ENCODE measurements at places on chromosomes 11 and 22.

DNA sequence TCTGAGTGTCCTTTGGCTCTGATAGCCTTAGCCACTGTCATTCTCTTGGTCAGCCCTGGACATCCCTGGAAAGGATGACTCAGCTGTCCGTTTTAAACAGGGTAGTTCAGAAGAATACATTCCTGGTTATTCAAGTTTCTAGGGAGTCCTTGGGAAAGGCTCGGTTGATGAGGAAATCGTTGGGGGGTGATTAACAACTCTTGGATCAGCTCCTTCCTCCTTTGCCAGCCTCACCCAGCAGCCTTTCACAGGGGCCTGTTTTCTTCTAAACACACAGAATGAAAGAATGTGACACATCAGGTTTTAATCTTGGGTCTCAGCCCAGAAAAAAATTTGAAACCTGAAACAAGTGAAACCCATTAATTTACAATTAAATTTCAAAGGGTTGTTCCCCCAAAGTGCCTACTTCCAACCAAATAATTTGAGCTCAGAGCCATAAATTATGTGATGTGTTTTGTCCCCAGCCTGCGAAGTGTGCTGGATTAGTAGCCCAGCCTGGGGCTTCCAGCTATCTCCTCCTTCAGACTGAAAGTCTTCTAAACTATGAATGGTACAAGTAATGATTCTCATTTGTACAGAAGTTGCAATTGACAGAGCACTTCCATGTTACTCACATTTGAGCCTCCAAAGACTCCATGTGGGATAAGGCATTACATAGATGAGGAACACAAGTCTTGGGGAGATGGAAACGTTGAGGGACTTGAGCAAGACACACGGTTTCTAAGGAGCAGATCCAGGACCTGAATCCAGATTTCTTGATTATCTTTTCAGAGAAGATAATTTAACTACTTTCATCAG, 19.3 kb upstream of the MRGPRX2 start:
- no peak for DNase-seq

DNA sequence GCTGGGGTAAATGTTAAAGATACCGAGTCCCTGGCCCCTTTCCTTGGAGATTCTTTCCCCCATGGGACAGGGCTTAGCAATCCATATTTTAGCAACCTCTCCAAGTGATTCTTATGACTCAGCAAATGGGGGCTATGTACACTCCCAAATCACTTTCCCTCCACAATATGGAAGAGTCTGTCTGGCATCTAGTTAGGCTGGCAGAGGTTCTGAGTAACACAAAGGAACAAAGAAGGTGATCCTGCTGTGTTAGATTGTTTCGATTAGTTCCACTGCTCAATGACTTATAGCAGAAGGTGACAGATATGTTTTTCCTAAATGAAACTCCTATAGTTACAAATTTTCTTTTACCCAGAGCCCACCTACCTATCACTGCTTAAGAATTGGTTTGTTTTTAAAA, 154.0 kb upstream of the SYT13 start:
- no peak for DNase-seq

DNA sequence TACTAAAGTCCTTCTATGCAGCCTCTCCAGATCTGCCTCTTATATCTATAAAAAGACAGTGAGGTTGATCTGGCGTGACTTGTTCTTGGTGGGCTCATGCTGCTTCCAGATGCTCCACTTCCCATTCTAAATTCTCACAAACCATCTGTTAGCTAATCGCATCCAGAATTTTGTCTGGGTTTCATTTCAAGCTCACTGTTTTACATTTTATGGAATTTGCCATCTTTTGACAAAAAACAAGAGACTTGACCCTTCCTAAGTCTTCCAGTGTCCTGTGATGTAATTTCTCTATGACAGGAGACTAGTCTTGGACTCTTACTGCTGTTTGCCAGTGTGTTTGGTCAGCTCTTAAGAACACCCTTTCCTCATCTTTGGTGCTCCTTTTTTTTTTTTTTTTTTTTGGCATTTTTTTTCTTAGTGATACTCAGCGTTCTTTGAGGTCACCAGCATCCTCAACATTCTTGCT, 23.0 kb downstream of the CRKL start:
- no peak for DNase-seq

DNA sequence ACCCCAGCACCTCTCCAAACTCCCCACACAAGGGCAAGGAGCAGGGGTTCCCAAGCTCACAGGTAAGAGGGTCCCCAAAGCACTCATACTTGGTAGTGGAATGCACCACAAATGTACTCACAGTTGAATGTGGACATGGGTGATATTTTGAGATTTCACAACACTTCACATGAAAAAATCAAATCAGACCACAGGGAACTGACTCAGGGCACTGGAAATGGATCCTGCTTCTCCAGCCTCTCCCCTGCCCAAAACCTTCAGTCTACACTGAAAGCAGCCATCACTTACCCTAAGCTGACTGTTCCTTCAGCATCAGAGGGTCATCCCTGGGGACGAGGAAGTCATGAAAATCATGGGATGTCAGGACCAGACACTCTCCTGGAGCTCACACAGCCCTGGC, 40.2 kb downstream of the SCGB1A1 start:
- no peak for DNase-seq

DNA sequence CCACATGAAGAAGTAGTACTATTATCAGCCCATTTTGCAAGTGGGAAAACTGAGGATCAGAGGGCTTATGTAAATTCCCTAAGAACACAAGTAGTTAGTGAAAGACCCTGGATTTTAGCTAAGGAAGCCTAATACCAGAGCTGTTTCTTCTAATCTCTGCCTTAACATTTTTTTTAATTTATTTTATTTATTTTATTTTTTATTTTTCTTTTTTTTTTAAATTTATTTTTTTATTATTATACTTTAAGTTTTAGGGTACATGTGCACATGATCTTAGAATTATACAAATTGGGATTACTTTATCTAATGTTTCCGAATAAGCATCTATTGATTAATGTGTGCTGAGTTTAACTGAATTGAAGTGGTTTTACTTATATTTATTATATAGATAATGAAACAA, 1015.3 kb downstream of the LRRC4C start:
- no peak for DNase-seq
